ENCODE measurements at places on chromosomes 6 and 20.

- DNase-seq = no peak
These were observed 366.8 kb upstream of the ID4 start for GRCh38 chr6:19470333-19470732.

- DNase-seq = no peak
These were observed 124.5 kb downstream of the THEMIS start for GRCh38 chr6:127776320-127776719.

GRCh38 chr20:35007413-35007812 lies 51.7 kb downstream of the MYH7B start:
- no peak for DNase-seq

- peak; percentile 84 for DNase-seq
These were observed 193.4 kb downstream of the BACH2 start for GRCh38 chr6:90103056-90103800.

Measured in activated CD4-positive, alpha-beta T cell treated with anti-CD3 and anti-CD28 coated beads, Interleukin-2, amount 50 U/mL, for 16 hours (primary cell).